ENCODE measurements at places on chromosomes 2 and 18.

DNA sequence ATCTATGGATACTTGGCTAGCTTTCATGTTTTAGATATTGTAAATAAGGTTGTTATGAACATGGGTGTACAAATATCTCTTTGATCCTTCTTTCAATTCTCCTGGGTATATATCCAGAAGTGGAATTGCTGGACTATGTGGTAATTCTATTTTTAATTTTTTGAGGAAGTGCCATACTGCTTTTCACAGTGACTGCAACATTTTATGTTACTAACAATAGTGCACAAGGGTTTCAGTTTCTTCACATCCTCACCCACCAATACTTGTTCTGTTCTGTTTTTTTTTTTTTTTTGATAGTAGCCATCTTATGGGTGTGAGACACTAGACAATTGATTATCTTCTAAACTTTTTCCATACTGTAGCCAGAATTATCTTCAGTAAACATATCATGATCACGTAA lies 17.3 kb upstream of the NEUROD1 start:
- DNase-seq = no peak

DNA sequence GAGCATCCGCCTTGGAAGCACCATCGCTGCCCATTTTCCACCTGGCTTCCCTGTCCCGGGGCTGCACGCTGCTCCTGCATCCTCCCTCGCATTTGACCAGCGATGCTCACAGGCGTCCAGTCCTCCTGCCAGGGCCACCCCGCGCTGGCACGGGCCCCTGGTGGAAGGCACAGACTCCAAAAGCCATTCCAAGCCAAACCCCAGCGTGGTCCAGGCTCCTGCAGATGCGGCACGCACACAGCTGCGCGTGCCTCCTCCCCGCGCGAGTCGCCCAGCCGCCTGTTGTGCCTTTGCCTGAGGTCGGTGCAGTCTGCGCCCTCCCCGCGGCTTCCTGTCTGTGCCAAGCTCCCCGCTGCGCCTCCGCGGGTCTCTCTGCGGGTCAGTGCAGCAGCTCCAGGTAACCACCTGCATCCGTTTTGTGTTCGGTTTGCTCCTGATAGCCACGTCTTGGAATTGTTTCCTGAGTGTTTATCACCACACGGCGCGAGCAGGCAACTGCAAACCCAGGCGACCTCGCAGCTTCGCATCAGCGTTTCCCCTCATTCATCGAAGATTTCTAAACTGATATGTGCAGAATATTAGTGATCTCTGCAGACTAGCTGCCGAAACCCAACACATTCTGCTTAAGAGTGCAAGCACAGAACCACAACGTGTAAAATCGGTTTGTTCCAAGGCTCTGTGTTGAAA lies 65.2 kb upstream of the SALL3 start:
- DNase-seq = no peak

DNA sequence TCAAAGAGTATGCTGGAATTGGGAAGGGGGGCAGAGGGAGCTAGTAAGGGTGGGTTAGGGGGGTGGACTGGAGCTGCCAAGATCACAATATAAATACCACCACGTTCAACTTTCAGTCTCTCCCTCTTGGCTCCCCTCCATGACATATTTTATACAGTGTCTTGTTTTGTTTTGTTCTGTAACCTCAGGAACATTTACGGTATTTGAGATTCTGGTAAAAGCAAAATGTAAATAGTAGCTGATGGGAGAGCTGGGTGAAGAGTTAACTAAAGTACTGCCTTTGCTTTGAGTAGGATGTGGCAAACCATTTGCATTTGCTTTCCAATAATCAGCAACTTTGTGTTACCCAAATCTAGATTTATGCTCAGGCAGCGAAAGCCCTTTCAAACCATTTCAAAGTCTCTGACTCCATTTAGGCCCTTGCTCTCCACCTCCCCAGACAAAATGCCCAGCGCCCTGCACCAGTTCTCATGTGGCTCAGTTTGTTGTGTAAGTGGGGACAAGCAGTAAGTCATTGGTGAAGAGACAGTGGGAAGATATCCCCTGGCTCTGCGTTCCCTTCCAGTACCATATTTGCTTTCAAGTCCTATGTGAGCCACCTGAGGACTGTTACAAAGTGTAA lies 17.4 kb downstream of the IRS1 start:
- no peak for DNase-seq

DNA sequence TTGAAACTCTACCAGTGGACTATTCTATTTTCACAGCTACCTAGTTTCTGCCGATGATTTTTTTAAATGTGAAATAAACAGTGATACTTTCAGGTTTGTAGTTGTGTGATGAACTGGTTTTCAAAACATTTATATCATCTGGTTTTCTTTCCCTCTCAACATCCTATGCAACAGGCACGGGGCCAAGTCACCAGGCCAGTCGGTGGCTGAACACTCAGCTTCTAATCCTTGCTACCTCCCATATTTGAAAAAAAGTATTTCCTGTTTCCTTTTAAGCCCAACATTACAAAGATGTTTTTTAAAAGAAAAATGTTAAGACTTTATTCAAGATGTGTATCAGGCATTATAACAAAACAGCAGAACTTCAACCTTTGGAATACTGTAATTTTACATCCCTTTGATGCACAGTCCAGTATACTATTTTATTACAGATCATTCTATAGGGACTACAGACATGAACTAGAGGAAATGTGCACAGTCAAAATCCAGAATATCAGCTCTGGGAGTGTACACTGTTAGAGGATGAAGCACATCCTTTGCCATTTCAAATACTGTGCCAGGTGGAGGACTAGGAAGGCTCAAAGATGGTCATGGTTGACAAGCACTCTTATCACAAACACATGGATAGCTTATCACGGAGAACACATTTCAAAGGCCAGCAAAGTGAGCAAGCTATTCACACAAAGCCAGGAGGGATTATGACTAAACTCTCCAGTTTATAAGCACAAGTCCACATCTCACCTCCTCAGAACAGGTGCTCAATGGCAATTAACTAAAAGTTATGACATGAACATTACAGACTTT lies 14.6 kb downstream of the MRPL35 start:
- DNase-seq = no peak

DNA sequence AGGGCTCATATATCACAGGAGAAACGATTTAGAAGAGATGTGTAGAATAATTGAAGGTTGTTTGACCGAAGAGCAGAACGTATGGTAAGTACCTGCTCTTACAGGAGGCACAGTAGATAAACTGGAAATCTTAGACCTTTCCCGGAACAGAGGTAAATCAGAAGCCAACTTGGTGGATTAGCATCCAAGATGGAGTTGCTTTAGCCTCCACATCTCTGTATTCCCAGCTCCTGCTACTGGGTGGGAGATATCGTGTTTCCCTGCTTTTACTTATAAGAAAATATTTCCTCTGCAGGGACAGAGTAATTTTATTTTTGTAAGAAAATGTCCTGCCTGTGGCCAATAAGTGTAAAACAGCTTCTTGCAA lies 164.5 kb downstream of the SLC39A10 start:
- DNase-seq = no peak

DNA sequence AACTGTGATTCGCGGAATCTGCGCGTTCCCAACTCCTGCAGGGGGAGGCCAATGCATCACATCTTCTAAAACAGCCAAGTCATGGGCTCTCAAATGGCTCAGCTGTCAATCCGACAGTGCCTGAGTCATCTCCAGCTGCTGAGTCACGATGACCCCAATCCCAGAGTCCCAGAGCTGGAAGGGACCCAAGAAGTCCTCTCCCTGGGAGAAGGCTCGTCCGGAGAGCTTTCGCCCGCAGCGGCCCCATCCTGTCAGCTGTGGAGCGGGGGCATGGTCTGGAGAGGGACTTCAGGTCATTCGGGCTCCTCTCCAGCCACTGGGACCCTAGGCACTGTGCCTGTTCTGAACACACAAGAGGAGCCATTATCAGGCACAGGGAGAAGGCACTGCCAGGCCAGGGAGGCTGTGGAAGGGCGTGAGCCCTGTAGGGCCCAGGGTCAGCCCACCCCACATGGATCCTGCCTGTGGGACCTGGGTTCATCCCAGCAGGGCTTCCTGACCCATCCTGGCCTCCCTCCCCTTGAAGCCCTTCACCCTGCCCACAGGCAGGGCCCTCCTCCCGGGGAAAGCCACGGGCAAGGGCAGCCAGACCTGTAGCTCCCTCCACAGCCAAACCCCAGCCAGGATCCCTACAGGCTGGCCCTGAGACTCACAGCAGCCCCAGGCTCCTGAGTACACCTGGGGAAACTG lies 47.6 kb upstream of the GPC1 start:
- no peak for DNase-seq

- DNase-seq = no peak
These were observed 763.7 kb upstream of the CRIM1 start for GRCh38 chr2:35591886-35592285.

DNA sequence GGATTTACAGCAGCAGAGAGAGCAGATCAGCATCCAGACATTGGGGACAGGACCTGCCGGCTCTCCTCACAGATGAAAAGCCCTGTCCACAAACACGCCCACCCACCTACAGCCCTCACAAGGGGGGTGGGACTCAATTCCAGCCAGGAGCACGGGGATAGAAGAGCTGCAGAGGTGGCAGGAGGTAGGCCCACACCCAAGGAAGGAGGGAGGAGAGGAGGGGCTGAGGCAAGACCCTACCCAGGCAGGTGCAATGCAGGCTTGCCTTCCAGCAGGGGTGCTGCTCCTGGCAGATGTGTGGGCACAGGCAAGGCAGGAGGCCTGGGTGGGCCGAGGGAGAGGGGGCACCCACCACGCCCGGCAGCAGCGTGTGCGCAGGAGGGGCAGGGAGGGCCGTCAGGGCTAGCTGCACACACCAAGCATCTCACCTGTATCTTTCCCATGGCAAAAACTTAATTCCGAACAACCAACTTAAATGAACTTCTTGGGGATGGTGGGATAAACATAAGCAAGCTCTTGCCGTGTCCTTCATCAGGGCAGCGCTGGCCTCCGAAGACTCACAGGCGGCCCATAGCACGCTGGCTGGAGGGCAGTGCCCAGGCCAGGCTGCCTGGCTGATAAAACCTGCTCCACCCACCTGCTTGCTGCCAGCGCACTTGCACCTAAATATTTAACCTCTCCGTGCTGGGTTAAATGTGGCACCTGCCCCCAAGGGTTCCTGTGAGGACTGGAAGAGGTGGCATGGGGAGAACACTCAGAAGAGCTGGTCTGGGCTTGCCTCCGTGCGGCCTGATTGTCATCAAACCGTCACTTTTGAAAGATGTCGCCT lies 219.5 kb downstream of the HDAC4 start:
- DNase-seq = no peak

DNA sequence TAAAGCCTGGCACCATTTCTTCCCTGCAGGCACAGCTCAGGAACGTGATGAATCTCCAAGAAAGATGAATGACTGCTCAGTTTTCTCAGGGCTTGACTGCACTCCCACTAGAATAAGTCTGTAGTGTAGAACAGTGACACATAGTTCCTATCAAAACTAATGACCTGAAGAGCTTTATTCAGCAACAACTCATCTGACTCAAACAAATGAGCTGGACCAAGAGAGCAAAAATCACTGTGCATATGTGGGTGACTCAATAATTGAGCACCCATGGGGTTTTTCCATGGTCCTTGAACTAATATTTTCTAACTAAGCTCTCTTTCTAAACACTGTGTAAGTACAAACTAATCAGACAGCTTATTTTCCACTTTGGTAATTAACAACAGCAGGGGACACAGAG lies 61.1 kb upstream of the XDH start:
- no peak for DNase-seq
